ENCODE measurements at places on chromosomes 4 and X.
A peak's percentile ranks its signal among the peaks of the same experiment; 100 is the strongest.

DNA sequence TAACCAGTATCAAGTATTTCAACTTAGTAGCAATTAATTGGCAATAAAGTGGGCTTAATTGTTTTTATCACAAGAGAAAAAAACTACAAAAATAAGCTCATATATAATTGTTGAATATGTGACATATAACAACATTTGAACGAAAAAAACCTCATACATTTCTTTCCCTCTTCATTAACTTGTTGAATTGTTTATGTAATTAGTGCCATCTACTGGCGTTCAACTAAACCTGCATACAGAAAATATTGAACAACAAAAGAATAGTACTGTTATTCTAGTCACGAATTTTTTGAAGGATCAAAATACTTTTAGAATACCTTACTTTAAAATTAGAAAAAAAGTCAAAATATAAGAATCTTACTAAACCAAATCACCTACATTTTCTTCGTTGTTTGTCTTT is 586.5 kb upstream of the FTHL17 start:
- no peak for DNase-seq

DNA sequence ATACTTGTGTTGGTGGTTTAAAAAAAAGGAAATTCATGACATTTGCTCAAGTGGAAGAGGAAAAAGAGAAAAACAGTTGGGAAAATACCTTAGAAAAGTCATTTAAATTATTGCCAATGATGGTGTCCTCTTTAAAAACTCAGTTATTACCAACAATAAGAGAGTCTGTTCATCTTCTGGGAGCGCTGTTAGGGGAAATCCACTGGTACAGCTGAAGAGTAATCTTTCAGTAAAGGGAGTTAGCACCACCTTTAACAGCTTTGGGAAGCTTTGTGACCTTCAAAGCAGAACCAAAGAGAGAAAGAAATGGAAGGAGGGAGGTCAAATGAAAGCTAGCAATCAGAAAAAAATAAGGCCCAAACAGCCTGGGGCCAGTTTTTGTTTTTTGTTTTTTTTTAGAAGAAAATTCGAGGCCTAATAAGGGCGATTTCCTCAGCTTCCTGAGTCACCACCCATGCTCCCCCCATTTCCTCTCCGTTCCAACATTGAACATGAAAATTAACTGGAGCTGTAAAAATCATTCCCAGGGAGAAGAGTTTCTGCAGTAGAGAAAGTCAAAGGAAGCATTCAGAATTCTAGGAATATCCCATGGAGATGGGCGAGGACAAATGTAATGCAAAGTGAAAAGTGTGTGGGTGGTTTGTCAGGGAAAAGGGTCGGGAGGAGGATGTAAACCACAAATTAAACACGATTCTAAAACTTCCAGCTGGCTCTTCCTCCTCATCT is 115.1 kb downstream of the SH3KBP1 start:
- DNase-seq, result no peak

DNA sequence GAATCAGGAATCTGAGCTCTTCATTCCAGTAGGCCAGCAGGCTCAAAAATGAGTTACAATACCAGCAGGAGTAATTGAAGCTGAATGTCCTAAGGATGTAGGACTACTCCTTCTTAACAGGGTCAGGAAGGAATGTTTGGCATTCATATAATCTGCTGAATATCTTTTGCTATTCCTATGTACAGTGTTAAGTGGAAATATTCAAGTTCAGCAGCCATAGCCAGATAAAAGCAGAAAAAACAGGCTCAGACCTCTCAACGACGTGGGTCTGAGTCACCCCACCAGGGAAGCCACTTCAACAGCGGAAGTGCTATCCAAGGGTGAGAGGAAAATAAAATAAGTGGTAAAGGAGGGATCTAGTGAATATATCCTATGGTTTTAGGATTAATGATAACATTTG is 577.0 kb downstream of the SPOCK3 start:
- no peak for DNase-seq

- DNase-seq, result no peak
Measured at GRCh38 chrX:136856551-136856950, 24.0 kb downstream of the RBMX start.

DNA sequence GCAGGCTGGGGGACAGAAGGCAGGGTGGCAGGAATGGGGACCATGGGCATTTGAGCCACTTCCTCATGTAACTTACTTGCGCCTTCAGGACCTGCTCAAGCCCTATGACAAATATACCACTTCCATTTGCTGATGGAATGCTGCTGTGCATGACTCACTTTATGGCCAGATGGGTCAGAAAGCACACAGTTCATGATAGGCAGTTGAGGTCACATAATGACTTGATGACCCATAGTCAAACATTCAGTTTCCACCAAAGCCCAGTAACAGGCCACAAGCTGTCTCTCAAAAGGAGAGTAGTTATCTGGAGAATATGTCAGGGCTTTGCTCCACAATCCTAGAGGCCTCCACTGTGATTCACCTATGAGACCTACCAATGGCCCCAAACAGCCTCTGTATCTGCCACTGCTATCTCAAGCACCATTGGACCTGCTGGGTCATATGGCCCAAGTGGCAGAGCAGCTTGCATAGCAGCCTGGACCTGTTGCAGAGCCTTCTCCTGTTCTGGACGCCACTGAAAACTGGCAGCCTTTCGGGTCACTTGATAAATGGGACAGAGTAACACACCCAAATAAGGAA is 5.3 kb upstream of the PAPSS1 start:
- DNase-seq, result no peak

DNA sequence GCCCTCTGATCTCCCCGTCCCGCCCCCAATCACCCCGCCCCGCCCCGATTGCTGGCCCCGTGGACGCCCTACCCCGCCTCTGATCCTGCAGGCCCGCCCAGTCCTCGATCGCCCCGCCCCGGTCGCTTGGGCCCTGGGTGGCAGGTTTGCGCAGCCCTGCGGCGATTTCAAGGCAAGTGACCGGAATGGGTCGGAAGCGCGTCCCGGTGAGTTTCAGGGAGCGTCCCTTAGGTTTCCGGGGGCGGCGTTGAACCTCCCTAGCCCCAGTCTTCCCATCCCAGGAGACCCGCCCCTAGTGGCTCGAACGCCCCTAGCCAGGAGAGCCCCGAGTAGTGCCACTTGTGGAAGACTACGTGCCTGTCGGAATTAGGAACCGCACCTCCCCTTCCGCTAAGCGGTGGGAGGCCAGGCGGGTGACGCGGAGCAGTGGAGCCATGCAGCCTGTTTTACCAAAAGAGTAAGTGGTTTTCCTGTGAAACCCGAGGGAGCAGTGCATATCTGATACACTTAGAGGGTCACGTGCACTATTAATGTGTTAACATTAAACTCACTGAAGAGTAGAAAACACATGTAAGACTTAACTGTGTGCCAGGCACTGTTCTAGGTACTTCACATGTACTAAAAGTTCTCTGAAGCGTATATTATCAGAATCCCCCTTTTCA is 354 bp upstream of the TEC start:
- peak; percentile 82 for DNase-seq

DNA sequence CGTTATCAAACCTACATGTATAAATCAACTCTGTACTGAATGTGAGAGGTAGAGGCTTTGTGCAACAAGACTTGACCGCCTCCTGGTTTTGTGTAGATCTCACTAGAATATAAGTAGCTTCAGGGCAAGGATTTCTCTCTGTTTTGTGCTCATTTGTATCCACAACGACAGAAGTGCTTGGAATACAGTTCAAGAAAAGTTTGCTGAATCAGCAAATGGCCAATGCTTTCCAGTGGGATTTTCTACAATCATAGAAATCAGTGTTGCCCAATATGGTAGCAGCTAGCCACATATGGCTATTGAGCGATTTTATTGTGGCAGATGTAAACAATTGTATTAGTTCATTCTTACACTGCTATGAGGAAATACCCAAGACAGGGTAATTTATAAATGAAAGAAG is 127.4 kb downstream of the VCX3A start:
- DNase-seq, result no peak

GRCh38 chr4:179285696-179286095 is 1843.5 kb upstream of the AGA start:
- DNase-seq, result no peak

DNA sequence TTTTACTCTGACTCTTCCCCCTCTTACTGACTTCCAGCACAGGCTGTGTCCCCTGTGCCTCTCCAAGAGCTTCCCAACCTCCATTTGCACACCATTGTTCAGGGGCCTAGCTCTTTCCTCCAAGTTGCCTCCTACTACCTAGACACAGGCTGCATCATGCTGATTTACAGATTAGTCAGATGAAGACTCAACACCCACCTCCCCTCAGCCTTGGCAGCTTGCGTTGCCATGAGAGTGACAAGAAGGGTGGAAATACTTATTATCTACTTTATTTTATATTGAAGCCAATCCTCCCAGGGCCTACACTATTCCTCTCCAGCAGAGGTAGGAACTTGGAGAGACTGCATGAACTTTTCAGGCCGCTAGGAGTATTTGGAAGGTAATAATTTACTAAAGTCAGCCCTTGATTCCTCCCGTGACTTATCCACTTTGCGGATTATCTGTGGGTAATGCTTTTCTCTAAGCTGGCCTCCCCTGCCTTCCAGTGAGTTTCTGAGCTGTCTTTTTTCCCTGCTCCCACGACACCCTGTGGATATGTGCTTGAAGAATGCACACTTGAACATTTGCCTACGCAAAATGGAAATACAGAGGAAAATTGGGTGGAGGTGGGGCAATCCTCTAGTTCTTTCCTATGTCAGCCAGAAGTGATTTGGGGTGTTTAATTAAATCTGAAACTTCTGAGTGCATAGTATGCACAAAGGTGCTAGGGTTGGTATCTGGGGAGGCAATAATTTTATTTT is 74.1 kb upstream of the TMEM164 start:
- DNase-seq, result no peak

DNA sequence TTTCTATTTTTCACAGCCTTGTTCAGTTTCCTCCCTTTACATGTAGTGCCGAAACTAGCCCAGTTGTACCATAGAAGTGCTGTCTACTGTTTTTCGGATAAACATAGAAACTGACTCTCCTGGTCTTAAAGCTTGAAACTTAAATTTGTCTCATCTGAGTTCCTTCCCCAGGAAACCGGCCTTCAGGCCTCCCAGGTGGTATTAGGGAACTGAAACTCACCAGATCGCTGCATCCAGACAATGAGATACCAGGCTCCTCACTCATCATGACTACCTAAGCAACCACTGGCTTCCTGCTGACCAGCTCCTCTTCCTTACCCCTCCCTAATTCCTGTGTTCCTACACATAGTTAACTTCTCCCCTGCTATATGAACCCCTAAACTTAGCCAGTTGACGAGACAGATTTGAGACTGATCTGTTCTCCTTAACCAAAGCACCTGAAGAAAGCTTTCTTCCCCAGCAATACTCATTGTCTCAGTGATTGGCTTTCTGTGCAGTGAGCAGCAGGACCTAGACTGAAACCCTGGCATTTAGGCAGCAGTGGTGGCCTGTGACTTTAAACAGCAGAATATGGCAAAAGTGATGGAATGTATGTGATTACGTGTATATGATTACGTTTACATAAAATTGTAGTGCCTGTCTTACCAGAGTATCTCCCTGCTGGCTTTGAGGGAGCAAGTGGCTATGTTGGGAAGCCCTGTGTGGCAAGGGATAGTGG is 959.1 kb upstream of the LCORL start:
- DNase-seq, result no peak

DNA sequence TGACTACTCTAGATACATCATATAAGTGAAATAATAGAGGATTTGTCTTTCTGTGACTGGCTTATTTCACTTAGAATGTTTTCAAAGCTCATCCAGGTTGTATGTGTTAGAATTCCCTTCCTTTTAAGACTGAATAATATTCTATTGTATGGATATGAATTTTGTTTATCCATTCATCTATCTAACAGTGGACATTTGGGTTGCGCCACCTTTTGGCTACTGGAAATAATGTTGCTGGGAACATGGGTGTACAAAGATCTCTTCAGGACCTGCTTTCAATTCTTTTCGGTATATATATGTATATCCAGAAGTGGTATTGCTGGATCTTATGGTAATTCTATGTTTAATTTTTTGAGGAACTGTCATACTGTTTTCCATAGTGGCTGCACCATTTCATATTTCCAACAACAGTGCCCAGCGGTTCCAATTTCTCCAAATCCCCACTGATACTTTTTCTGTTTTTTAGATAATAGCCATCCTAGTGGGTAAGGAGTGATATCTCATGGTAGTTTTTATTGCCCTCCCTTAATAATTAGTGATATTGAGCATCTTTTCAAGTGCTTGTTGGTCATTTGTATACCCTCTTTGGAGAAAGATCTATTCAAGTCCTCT is 3.4 kb upstream of the SCD5 start:
- no peak for DNase-seq

- DNase-seq, result peak; percentile 9
Measured at GRCh38 chrX:37685381-37686359, at the start of gene XK. TSS of gene XK (plus strand) at chrX:37685791. CDS start at chrX:37685962, 171 bp downstream.

- DNase-seq, result no peak
Measured at GRCh38 chr4:101239665-101240064, 107.7 kb downstream of the PPP3CA start.

- DNase-seq, result no peak
Measured at GRCh38 chr4:41070516-41071281, 143.6 kb downstream of the APBB2 start.

DNA sequence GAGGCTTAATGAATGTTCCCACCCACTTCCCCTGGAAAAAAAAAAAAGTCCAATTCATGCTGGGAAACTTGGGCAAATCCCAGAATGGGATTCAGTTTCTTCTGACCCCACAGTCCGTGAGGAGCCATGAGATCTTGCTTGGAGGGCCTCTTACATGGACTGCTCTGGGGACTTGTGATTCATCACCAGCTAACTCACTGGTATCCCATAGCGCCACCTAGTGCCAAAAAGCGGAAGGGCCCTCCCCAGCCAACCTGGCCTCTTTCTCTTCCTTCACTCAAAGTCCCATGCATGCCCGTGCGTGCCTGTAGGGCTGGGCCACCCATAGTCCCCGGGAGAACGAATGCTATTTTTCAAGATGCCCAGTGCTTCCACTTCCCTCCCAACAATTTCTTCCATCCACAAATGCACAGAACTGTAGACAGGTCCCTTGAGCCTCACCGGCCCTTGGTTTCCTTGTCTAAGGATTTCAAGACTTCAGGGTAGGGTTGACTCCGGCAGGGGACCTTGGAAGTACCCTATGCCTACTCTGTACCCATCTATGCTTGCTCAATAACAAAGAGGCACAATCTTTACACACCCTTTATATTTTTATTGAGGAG is 5.1 kb downstream of the RTL5 start:
- peak; percentile 82 for DNase-seq

- DNase-seq, result no peak
Measured at GRCh38 chr4:80189956-80190677, 7.2 kb upstream of the PRDM8 start.

DNA sequence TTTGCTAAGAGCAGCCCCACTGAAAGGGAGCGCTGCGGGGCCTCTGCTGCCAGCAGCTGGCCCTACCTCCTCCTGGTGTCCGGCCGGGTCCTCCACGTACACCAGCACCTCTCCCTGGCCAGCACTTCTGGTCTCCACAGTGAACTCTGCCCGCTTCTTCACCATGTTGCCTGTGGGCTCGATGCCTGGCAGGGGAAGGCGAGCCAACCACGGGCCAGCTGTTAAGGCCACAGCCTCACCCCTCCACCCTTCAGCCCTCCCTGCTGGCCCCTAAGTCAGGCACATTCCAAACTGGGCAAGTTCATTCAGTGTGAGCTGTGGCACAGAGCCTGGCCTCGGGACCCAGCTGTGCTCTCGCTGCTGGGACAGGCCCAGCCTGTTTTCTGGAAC is 7.8 kb downstream of the FLNA start:
- DNase-seq, result no peak

- DNase-seq, result no peak
Measured at GRCh38 chr4:76192236-76192635, 21.4 kb downstream of the SCARB2 start.

All from activated CD4-positive, alpha-beta T cell treated with anti-CD3 and anti-CD28 coated beads, Interleukin-2, amount 50 U/mL, for 1 hour (primary cell).